ENCODE measurements at places on chromosomes 6 and 20.

- peak; percentile 45 for DNase-seq
Measured at GRCh38 chr20:63059684-63060056, 52.9 kb upstream of the BHLHE23 start.

DNA sequence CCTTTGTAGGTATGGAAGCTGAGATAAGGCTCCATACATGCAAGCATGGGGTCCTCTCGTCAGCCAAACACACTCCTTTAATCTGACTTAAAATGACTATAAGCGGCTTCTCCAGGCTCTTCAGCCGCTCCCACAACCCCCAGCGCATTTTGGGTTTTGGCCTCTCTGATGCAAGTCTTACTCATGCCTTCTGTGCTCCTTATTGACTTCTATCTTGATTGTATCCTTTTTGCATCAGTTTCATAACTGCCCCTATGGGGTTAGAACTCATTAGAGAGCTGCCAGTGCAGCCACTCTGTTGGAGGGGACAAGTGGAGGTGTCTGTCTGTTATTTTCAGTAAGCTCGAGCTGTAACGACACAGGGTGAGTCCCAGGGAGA is 70.1 kb upstream of the TAB2 start:
- no peak for DNase-seq

GRCh38 chr6:54932622-54933021 is 86.1 kb downstream of the FAM83B start:
- no peak for DNase-seq

- peak; percentile 55 for DNase-seq
Measured at GRCh38 chr20:2162125-2162822, 60.6 kb downstream of the STK35 start.

GRCh38 chr6:166456395-166457156 is 73.8 kb upstream of the MPC1 start:
- DNase-seq = no peak

DNA sequence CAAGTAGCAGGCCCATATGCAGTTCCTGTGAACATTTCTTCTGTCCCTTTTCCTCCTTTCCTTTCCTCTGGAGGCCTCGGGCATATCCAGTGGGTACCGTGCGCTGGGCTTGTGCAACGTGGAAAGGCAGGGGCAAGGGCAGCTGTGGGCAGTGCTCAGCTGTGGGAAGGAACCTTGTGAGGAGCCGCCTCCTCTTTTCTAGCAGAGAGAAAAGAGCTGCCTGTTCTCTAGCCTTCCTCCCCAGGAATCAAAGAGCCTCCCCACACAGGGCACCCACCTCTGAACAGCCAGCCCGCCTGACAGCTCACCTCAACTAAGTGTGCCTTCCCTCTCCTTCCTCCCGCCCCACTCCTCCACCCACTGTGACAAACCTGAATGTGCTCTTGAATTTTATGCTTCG is 143.3 kb upstream of the HDDC2 start:
- no peak for DNase-seq

- DNase-seq = no peak
Measured at GRCh38 chr20:9927224-9927623, 88.3 kb upstream of the PAK5 start.

GRCh38 chr20:60820918-60821317 is 431.1 kb upstream of the CDH4 start:
- no peak for DNase-seq

DNA sequence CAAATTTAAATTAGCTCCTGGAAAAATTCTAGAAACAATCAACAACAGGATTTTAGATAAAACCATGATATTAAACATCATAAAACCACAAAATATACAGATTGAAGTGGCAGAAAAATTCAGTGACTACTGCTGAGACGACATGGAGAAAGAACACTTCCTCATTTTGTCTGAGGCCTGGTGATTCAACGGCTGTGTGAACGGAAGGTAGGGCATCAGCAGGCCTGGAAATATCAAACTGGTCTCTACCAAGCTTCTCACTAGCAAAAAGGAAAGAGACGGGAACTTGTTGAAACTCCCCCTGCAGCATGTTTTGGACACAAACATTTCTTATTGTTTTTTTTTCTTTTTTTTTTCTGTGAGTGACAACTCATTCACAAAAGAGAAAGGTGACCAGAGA is 58.0 kb upstream of the AHI1 start:
- DNase-seq = no peak

DNA sequence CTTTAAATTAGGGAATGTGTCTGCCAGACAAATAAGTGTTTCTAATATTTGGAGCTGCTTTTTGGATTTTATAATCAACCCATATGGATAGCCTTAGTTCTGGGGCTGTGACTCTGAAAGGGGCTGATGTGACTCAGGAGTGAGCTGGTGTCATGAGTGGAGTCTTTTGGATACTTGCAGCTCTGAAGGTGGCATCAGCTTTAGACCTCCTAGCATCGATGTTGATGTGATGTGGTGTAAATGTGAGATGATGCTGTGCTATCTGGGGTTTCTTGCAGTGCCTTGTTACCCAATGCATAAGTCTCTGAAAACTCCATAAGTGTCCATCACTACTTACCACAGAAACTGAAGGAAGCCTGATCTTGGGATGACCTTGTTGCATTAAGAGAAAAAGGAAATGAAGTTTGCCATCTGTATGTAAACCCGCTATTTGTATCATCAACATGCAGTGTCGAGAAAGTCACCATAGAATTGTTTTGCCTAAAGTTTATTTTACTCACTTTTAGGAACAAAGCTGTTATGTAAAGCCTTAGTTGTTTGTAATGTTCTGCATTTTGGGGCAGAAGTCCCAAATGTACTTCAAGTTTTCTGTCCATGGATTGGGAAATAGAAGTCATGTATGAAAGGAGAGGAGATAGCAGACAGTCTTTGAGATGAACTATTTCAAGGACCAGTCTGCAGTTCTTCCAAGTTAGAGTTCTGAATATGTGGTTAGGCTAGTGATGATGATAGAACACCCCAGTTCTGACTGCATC is 8.0 kb downstream of the FOXO3 start:
- DNase-seq = no peak

- no peak for DNase-seq
Measured at GRCh38 chr20:49310705-49311104, 32.8 kb upstream of the ZNFX1 start.

GRCh38 chr6:83303426-83303825 is 110.3 kb downstream of the RWDD2A start:
- no peak for DNase-seq
